ENCODE measurements at places on chromosomes 4 and X.

- DNase-seq: no peak
Observed at GRCh38 chr4:104128850-104129213, 365.9 kb downstream of the CXXC4 start.

- no peak for DNase-seq
Observed at GRCh38 chrX:154719132-154719675, 31.7 kb downstream of the GAB3 start.

- DNase-seq: no peak
Observed at GRCh38 chrX:7711167-7711566, 131.8 kb upstream of the VCX start.

- DNase-seq: no peak
Observed at GRCh38 chr4:110137829-110138228, 60.6 kb downstream of the ELOVL6 start.

DNA sequence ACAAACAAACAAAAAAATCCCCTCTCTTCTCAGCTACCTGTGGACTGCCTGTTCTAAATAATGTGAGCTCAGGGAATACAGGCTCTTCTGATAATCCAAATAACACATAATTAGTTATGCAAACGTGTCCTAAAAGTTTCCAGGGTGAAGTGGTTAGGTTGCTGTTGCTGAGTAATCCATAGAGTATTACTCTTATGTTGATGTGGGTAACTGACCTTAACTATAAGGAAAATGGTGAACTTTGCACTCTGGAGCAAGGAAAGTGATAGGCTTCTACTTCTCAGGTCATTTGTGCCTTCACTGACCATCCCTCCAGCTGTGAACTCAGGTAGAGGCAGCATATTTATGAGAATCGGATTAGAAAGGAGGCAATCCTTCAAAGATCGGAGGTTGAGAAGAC, 19.9 kb downstream of the MSN start:
- DNase-seq: no peak

GRCh38 chr4:13455411-13455810, 28.7 kb downstream of the RAB28 start:
- DNase-seq: no peak

DNA sequence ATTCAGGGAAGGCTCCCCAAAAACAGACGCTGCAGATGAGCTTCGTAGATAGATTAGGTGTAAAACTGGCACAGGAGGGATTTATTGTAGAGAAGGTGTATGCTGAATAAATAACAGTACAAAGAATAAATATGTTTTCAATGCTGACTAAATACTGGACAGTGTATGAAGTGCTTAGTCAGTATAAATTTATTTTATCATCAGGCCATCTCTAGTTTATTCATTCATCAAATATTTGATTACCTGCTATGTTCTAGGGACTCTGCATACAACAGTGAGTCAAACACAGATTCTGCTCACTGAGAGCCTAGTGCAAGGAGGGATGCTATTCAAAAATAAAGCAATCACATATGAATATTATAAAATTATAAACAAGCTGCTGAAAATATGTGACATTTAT, 63.6 kb upstream of the TSPAN5 start:
- no peak for DNase-seq

DNA sequence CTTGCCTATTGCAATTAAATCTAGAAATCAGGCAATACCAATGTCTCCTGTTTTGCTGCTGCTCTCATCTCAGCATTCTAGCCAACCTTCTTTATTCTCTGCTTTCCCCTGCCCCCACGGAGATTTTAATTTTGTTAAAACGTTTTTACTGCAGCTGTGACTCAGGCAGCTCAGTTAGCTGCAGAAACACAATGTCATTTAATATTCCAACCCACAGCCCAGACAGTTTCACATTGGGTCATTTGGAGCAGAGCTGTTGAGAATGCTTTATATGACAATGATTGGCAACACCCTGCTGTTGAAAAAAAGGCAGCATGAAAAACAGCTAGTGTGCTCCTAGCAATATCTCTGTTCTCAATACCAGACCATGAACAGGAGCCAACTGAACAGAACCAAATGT, 12.6 kb upstream of the SLC10A4 start:
- DNase-seq: no peak

DNA sequence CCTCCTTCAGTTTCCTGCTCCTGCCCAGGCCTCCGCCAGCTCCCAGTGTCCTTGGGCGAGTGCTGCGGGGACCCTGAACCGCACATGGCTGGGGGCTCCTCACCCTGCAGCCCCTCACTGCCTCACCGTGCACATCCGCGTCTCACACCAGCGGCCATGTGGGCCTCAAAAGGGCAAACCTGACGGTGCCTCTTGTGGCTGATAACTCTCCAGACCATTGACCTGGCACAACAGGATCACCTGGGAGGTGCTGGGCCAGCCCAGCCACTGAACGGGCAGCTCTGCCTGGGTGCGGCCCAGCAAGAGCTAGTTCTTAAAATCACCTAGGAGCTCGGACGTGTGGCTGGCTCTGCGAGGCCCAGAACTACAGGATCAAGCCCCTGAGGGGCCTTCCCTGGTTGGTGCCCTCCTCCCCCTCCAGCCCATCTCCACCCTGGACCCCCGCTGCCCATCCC, 4.1 kb upstream of the S100P start:
- no peak for DNase-seq

DNA sequence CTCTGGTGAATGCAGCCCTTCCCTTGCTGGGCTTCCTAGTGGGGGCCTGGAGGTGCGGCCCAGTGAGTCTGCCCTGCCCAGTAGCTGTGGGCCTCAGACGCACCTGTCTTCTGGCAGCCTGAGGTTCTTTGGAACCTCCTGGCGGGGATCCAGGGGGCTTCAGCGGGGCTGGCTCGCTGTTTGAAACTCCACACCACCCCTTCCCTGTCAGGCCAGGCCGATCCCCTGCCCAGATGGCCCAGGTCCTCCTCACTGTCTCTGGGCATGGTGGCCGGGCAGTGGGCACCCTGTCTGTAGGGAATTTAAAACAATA, 10.7 kb upstream of the NKX1-1 start:
- no peak for DNase-seq

DNA sequence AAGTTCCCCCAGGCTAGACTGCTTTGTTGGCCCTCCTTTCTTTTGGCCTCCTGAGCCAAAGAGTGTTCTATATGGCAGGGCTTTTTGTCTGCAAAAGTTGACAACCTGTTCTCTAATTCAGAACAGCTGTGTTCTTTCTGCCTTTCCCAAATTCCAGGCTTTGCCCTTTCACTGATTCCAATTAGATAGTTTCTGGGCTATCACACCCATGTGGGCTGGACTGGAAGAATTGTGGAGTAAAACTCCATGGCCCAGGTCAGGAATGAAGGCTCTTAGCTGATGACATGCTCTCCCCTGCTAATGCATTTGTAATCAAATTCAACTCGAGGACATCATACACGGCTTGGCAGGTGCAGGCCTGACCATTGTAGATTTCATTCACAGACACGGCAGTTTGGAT, 19.4 kb downstream of the BMP3 start:
- no peak for DNase-seq

DNA sequence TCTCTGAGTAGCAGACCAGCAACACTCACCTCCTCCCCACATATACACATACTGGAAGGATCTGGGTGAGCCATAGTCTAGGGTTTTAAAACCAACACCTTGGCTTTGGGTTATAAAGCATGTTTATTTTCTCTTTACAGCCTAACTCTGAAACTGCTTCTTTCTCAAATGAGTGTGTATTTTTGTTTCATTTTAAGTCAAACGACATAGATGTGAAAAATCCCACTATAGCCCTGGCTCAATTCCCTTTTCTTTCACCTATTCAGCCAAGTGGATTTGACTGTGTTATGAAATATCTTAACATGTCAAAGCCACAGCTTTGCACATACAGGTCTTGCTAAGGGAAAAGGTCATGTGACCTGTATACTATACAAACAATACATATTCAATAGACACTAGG, 13.8 kb downstream of the NEXMIF start:
- no peak for DNase-seq

DNA sequence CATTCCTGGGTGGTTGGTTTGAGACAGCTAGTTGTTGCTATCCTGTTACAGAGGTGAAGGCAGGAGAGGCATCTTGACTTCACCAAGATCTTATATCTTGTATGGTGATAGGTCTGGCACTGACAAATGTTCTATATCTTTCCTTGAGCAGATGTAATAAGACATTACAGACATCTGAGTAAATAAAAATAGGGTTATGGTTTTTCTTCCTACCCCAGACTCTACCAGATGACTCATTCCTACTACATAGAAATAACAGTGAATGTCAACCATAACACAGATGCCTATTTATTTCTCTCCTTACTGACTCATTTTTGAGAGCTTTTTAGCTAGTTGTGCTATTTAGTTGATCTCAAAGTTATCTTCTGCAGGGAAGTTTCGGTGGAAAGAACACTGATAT, 21.9 kb downstream of the HNRNPH2 start:
- no peak for DNase-seq

DNA sequence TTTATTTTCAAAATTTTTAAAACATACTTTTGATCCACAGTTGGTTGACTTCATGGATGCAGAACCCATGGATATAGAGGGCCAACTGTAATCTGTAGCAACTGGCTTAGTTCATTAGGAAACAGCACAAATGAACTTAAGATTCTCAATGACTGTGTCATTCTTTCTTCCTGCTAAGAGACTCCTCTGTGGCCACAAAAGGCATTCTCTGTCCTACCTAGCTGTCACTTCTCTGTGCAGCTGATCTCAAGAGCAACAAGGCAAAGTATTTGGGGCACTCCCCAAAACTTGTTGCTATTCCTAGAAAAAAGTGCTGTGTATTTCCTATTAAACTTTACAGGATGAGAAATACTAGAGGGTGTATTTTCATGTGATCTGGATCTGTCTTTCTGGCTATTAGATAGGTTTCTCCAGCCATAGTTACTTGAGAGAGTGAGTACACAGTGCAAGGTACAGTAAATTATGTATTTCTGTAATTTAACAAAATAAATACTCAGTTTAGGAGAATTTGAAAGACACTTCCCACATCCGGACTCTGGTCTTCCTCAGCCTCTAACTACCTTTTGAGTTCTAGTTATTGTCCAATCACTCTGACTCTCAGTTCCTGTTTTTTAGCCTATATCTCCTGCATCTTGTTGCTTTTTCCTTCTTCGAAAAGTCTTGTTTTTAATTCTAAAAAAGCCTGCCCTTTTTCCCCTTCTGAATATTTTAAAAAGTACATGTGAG, 21.8 kb downstream of the TLR2 start:
- no peak for DNase-seq

DNA sequence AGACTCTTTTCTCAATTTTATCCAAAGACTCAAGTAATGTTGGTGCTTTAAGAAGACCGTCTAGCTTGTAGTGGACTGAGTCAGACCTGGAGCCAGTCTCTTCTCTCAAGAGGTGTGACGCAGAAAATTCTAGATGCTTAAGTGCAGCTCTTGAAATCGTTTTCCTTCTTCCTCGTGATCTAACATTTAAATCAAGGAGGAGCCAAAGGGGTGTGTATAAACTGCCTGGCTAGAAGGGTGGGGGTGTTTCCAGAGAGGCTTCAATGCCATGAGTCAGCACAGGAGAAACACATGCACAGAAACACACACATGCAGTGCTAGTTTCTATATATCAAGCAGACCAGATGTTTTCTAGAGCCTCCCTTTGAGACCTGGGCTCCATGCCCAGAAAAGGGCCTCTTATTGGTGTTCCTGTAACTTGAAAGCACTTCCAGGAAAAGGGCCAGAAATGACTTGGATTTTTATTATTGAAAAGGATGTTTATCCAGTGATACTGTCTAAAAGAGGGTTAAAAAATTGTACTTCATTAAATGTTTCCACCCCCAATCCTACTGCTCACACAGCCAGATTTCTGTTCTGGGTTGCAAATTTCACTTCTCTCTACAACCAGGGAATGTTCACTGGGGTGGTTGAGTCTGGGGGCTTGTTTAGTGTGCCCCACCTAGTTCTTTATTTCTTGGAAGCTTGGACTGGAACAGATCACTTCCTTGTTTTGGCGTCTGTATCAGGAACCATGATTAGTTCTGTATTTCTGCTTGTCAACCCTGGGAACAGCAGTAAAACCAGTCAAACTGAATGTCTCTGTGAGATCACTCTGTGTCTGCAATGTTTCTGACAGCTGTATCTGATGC, at the start of gene CLIC2:
CLIC2 (minus strand) TSS at position 129 of the 851 bp plus-strand sequence. CDS start 187 bp downstream, outside the sequence.
- DNase-seq: no peak

- DNase-seq: peak; percentile 54
Observed at GRCh38 chr4:45120163-45120562, 393.8 kb upstream of the GNPDA2 start.

DNA sequence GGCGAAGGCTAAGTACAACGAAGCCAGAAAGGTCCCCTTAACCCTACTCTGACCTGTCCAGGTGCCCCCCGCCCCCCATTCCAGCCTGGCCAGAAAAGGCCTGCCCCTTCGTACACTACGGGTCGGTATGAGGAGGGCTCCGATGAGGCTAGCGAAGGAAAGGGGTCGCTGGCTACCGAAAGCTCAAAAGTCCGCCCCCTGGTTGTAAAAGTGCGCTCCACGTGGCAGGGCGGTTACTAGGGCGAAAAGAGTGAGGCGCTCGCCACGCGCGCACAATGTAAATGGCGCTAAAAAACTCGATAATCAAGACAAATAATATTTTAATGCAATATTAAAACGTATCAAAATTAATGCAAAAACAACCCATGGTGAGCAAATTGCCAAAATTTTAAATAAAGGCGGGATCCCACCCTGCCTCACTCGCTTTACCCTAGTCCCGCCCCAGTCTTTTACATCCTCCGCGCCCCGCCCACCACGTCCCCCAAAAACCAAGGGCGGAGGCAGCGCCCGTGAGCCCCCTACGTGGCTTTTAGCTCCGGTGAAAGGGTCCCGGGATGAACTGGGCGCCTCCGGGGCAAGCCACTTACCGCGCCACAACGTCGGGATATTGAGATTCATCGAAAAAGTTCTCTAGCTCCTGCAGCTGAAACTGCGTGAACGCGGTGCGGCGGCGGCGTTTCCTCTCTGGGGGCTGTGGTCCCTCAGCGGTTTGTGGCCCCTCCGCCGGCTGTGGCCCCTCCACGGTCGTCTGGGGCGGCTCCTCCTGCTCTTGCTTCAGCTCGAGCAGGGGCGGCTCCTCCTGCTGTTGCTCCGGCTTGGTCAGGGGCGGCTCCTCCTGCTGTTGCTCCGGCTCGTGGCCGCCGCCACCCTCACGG, 929 bp downstream of the ESX1 start:
- no peak for DNase-seq

GRCh38 chrX:27186671-27187070, 276.5 kb downstream of the PPP4R3C start:
- peak; percentile 1 for DNase-seq

DNA sequence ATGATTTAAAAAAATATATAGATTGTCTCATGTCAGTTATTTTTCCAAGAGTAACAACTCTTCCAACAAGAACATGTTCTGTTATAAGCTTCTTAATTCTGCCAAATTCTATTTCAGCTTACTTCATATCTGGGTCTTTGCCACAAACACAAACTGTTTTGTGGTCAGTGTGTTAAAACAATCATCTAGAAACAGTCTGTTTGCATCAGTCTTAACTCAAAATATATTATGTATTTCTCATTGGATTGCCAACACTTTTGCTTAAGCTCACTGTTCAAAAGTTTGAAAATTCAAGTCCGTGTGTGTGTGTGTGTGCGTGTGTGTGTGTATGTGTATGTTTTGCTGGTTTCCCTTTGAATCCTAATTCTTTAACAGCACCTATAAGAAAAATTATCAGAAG, 752.3 kb upstream of the NDST4 start:
- DNase-seq: peak; percentile 14

GRCh38 chr4:17010426-17011087, 112.1 kb upstream of the LDB2 start:
- no peak for DNase-seq

Measured in cerebellar cortex (tissue), 1 donor.